ENCODE measurements at places on chromosomes 2 and 18.

DNA sequence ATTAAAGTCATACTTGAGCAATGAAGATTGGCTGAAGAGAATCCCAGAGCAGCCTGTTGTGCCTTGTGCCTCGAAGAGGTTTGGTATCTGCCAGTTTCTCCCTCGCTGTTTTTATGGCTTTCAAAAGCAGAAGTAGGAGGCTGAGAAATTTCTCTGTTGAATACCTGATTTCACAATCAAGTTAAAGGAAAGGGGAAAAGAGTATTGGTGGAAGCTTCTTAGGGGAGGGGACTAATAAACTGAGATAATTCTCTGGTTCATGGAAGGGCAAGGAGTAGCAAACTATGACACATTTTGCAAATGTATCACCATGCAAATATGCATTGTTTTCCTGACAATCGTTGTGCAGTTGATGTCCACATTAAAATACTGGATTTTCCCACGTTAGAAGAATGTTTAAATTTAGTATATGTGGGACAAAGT is at the start of gene IL1B:
Gene IL1B (minus strand): TSS at position 85 of the 423 bp plus-strand sequence. CDS start 550 bp downstream, outside the sequence.
- DNase-seq, result peak; percentile 97

GRCh38 chr2:88521445-88522073 is 69.1 kb upstream of the FOXI3 start:
- peak; percentile 23 for DNase-seq

DNA sequence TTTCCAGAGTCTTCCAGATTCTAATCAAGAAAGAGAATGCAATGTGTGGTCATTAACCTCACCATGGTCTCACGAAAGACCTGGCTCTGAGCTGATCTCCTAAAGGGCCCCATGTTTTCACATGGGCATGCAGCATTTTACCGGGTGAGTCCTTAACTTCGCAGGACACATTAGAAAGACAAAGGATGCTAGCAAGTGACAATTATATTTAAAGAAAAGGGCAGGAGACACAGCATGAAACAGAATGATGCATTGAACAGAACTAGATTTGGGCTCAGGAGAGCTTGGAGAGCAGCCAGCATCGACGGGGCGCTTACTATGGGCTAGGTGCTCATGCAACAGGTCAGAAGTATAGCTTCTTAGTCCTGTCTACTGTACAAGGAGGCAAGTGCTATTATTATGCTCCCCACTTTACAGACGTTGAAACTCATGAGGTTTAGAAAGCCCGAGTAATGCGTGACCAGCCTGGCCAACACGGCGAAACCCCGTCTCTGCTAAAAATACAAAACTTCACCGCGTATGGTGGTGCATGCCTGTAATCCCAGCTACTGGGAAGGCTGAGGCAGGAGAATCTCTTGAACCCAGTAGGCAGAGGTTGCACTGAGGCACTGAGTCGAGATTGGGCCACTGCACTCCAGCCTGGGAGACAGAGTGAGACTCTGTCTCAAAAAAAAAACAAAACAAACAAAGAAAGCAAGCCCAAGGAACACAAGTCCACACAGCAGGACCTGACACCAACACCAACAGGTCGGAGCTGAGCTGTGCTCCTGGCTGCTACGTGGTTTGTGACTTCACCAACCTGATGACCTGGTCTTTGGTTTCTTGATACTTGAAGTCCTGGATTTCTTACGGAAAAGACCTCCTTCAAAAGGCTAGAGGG is 16.1 kb downstream of the MBP start:
- DNase-seq, result no peak

DNA sequence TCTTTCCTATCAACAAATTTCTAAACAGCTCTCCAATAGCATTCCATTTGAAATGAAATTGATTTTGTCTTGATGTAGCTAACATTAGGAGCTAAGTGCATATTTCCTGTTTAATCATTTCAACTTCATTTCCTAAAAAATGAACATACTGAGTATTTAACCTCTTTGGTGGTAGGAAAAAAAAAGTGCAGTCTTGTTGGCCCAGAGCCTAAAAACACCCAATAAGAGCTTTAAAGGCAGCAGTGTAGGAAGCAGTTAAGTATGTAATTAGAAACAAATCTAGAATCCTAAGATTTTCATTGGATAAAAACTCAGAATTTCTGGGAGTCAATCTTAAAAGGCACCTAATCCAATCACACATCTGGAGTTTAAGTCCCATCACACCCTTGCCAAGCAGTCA is 71.0 kb upstream of the RBMS1 start:
- DNase-seq, result no peak

- peak; percentile 42 for DNase-seq
These were observed 17.0 kb downstream of the COL4A4 start for GRCh38 chr2:227147023-227147422.

DNA sequence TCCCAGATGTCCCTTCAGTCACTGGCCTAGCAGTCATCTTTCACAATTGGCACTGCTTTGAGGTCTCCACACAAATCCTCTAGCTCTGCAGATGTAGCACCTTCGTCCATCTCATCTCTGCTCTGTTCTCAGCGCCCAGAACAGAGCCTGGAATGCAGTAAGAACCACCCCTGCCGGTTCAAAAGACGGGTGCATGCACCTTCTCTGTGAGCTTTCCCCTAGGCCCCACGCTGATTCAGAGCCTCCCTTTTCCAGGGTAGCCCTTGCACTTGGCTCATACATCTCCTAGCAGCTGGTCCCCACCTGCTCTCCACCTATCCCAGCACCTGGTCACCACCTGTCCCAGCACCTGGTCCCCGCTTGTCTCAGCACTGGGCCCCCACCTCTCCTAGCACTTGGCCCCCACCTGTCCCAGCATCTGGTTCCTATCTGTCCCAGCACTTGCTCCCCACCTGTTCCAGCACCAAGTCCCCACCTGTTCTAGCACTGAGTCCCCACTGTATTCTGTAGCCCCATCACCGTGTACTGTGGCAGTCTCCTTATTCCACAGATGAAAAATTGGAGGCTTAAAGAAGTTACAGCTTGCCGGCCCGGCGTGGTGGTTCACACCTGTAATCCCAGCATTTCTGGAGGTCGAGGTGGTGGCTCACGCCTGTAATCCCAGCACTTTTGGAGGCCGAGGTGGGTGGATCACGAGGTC is 4.7 kb upstream of the KCNF1 start:
- no peak for DNase-seq
